ENCODE measurements at places on chromosomes 7 and 10.

GRCh38 chr7:33873981-33874750, 31.2 kb upstream of the BMPER start:
- H3K4me1 ChIP-seq = peaks cover 3% of the 10 kb centered on the region
- H3K4me3 ChIP-seq = no peak overlapping the region
- no peaks in the 10 kb centered on the region for H3K27me3 ChIP-seq
- H3K27ac ChIP-seq = no peak overlapping the region

GRCh38 chr7:45241339-45242109, 83.9 kb downstream of the RAMP3 start:
- no peaks in the 10 kb centered on the region for H3K36me3 ChIP-seq
- H3K4me1 ChIP-seq = no peaks in the 10 kb centered on the region
- no peak for DNase-seq
- H3K27me3 ChIP-seq = no peaks in the 10 kb centered on the region
- H3K4me3 ChIP-seq = no peak overlapping the region
- H3K27ac ChIP-seq = no peak overlapping the region

- DNase-seq = no peak
- no peak overlapping the region for H3K27ac ChIP-seq
- no peaks in the 10 kb centered on the region for H3K4me1 ChIP-seq
- no peak overlapping the region for H3K4me3 ChIP-seq
- H3K27me3 ChIP-seq = no peaks in the 10 kb centered on the region
Observed at GRCh38 chr7:36127075-36127740, 25.8 kb upstream of the EEPD1 start.

DNA sequence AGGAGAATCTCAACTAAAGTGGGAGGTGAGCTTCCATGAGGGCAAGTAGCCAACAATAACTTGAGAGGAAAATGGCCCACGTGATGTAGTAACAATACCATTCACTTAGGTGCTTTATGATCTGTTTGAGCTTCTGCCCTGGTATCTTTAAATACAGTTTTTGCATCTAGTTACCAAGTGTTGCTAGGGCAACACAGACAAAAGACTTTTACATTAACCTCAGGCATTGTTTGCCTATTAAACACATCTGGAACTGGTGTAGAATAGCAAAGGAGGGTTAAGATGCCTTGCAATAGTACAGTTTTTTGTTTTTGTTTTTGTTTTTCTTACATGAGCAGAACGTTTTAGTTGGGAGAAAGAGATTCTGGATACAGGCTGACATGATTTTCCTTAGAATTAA, 97.7 kb upstream of the MTPN start:
- no peaks in the 10 kb centered on the region for H3K36me3 ChIP-seq
- H3K4me1 ChIP-seq = no peaks in the 10 kb centered on the region
- no peaks in the 10 kb centered on the region for H3K27me3 ChIP-seq
- no peak overlapping the region for H3K4me3 ChIP-seq
- no peak overlapping the region for H3K27ac ChIP-seq

DNA sequence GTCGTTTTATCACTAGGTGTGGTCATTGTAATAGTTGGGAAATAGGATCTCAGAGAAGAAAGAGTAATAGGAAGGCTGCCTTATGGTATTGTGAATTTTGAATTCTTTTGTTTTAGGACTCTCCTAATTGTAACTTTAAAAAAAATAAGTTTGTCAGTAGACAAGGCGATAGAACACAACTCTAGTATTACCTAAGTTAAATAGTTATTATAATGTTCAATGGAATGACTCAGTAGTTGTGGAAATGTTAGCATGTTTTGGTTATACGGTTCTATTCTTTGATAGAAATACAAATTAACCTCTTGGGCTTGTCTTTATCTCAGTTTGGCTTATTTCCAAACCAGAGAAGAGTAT, 1.4 kb downstream of the DNAH11 start:
- H3K4me3 ChIP-seq = peak overlapping the region; percentile 47
- H3K4me1 ChIP-seq = peaks cover 13% of the 10 kb centered on the region
- no peaks in the 10 kb centered on the region for H3K36me3 ChIP-seq
- H3K27ac ChIP-seq = no peak overlapping the region
- no peak for DNase-seq

GRCh38 chr10:114034923-114035645, 8.6 kb upstream of the ADRB1 start:
- no peak overlapping the region for H3K27ac ChIP-seq
- no peaks in the 10 kb centered on the region for H3K36me3 ChIP-seq
- H3K4me1 ChIP-seq = no peaks in the 10 kb centered on the region

GRCh38 chr7:128911423-128912031, 1.0 kb upstream of the KCP start:
- H3K4me3 ChIP-seq = no peak overlapping the region
- no peaks in the 10 kb centered on the region for H3K36me3 ChIP-seq
- no peak overlapping the region for H3K27ac ChIP-seq
- no peak for DNase-seq
- H3K4me1 ChIP-seq = peaks cover 45% of the 10 kb centered on the region

- H3K27me3 ChIP-seq = no peaks in the 10 kb centered on the region
- no peak overlapping the region for H3K27ac ChIP-seq
- H3K4me1 ChIP-seq = no peaks in the 10 kb centered on the region
- DNase-seq = no peak
Observed at GRCh38 chr10:102316421-102316820, 71.1 kb downstream of the GBF1 start.
